ENCODE measurements at places on chromosomes 11 and 22. TPM values are rescaled to one million over a fixed set of nuclear protein-coding genes. Genes with fewer than 3 reads are reported as not detected.

- DNase-seq, result no peak
Measured at GRCh38 chr11:116536416-116536815, 236.4 kb downstream of the BUD13 start.

DNA sequence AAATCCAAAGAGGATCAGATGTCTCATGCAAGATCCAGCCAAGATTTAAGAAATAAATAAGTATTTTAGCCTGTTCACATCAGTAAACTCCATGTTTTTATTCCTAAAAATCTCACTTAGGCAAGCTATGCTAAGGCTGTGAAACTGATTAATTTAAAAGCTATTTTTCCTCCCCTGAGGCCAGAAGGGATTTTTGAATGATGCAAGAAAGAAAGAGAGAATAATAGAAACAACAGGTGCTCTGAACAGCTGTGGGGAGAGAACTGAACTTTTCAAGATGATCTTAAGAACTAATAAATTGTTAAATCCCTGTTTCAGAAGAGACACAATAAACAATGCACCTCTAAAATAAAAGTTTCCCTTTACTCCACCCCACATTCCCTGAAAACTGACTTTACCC, 241.6 kb downstream of the DLG2 start:
- DNase-seq, result peak; percentile 76

DNA sequence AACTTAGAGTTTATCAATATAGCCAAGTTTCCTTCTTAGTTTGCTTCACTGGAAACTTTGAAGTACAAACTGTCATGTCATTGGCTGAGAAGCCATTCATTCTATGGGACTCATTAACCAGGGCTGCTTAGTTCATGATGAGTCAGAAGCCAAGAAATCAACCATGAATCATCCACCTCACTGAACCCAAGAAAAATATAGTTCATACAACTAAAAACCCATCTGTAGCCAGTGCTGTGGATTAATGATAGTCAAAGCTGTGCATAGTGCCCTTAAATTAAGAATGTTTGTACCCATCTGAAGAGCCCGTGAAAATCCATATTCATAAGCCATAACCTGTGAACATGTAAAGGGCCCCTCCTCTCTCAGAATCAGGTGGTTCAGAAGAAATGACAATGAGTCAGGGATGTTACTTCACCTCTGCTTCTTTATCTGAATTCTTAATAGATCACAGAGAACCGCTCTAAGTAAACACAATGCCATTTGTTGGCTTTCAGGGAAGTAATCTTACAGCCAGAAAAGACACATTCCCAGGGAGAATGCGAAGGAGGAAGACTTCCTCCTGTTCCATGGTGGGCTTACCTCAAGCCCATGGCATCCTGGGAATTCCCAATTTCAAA, 25.4 kb downstream of the MMP20 start:
- DNase-seq, result peak; percentile 85

DNA sequence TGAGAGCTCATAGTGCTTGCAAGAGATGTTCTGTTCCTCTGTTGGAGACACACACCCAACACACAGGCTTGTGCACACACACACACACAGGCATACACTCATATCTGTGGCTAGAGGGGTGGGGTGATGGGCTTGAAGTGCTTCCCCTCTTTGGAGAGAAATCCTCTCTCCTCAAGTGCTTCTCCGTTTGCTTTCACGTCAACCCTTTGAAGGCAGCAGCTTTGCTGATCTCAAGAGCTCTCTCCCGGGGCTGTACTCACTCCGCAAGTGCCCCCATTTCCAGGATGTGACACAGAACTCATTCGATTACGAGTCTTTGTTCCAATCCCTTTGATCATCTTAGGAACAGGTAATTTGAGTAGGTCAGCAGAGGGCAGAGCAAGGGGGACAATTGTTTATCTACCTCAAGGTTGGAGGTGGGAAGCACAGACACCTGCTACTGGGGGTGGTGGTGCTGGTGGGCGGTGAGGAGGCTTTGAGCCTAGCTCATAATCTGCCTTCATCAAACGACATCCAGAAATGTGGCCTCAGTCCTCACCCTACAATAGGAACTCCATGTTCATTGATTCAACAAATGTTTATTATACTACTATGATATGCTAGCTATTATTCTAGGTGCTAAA, 529.8 kb upstream of the CADM1 start:
- DNase-seq, result no peak

DNA sequence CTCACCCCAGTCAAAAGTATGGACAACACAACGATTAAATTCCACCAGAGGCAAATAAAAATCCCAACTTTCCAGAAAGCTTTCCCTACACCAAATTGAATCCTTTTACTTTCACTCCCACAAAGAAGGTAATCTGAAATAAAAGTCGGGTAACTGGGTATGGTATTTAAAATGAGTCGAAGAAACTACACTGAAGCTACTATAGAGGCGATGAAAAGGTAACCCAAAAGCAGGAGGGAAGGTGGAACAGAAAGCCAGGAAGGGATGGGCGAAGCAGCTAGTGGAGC, 1.1 kb downstream of the PICALM start:
- DNase-seq, result no peak

- no peak for DNase-seq
Measured at GRCh38 chr11:110493346-110493745, 63.6 kb downstream of the FDX1 start.

- DNase-seq, result peak; percentile 47
Measured at GRCh38 chr11:12232817-12233601, 122.6 kb downstream of the MICAL2 start.

DNA sequence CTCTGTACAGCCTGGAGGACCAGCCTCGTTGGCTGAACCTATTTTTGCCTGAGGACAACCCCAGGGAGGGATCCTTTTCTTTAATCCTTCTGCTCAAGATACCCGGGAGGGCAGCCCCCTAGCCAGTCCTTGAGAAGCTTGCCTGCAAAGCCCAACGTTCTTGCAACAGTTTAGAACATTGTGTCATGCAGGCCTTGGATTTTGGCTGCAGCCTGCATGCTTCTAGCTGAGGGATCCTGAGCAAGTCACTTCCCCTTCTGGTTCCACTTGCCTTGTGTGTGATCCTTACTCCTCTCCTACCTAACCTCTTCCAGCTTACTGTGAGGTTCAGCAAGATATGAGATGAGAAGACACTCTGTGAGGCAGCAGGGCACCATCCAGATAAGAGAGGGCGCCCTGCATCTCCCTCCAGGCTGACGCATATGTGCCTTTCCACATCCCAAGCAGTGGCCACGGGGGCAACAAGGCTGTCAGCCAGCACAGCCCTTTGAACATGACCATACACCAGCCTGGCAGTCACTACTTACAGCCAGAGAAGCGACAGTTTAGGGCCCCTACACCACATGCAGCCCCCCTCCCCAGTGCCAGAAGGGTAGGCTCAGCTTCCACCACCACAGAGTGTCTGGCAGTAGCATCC, 76.1 kb downstream of the C11orf58 start:
- DNase-seq, result no peak

DNA sequence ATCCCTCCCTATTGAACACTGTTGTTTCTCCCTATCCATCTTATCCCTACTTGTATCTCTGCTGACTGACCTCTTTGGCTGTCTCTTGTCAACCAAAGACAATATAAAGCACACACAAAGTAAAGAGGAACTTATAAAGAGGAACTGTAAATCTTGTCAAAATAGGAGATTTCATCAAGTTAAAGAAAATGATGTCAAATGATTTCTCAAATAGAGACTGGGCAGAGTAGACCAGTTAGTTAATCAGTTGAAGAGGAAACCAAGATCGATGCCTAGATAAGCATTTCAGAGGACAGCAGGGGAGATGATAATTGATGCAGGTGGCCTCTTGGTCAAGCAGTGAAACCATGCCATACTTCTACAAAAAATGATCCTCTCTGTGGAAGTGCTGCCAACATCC, 22.7 kb downstream of the KCNQ1OT1 start:
- DNase-seq, result no peak

GRCh38 chr22:16658068-16658467, 65.5 kb upstream of the CCT8L2 start:
- DNase-seq, result no peak

DNA sequence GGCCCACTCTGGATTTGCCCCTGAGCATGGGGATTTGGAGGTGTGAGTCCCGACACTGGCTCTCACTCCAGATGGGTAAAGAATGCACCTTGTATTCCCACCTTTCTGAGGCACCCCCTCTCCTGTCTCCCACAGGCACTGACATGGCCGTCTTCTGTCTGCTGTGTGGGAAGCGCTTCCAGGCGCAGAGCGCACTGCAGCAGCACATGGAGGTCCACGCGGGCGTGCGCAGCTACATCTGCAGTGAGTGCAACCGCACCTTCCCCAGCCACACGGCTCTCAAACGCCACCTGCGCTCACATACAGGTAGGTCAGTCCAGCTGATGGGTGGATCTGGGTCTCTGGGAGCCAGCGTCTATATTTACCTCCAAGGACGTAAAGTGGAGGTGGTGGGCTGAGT, 54.2 kb upstream of the NNMT start:
- DNase-seq, result no peak

GRCh38 chr11:8806974-8807373, 104.0 kb upstream of the AKIP1 start:
- DNase-seq, result no peak

GRCh38 chr11:34809191-34810106, 106.7 kb downstream of the APIP start:
- no peak for DNase-seq

GRCh38 chr11:124429599-124429998, 4.9 kb upstream of the OR8B4 start:
- DNase-seq, result no peak

- DNase-seq, result no peak
Measured at GRCh38 chr11:12238420-12238819, 128.0 kb downstream of the MICAL2 start.

- DNase-seq, result no peak
Measured at GRCh38 chr22:46262449-46263215, 511 bp downstream of the PKDREJ start.

GRCh38 chr11:44855493-44855849, 95.2 kb downstream of the TP53I11 start:
- DNase-seq, result no peak

- DNase-seq, result no peak
Measured at GRCh38 chr22:24830205-24830979, 24.4 kb downstream of the SGSM1 start.

GRCh38 chr22:28939932-28940331, 56.6 kb downstream of the ZNRF3 start:
- DNase-seq, result no peak

DNA sequence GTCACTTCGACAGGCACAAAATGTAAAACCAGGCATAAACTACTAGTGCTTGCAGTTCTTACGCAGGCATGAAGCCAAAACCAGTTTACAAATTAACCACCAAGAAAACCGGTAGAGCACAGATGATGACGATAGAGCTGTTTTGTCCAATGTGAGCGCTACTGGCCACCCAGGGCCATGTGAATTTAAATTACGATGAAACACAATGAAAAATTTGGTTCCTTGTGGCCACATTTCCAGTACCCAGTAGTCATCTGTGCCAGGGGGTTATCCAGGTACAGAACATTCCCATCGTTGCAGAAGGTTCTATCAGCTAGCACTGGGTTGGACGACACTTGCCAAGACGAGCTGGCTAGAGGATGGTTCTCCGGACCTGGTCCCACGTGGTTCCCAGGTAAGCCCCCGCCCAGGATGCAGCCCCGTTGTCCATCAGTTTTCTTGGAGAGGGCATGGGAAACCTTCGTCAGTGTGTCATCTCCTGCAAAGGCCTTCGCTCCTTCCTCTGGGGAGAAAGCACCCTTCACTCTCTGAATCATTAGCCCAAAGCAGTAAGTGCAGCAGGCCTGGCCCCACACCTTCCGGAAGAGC, 1.1 kb upstream of the CD81 start:
- no peak for DNase-seq

DNA sequence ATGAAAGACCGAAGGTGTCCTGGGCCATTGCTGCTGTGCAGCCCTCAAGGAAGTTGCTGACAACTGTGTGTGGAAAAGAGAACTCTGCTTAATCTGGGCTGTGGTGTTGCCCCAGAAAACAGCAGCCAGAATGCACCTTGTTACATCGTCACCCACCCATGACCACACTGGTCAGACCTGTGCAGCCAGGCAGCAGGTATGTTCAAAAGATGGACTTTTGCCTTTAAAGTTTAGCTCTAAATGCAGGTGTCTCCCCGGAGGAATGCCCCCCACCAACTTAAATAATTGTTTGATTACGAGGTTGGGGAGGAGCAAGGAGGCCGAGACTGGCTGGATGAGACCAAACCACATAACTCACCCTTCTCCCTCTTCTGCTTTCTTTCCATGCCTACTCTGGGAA, 15.3 kb upstream of the POLA2 start:
- no peak for DNase-seq

DNA sequence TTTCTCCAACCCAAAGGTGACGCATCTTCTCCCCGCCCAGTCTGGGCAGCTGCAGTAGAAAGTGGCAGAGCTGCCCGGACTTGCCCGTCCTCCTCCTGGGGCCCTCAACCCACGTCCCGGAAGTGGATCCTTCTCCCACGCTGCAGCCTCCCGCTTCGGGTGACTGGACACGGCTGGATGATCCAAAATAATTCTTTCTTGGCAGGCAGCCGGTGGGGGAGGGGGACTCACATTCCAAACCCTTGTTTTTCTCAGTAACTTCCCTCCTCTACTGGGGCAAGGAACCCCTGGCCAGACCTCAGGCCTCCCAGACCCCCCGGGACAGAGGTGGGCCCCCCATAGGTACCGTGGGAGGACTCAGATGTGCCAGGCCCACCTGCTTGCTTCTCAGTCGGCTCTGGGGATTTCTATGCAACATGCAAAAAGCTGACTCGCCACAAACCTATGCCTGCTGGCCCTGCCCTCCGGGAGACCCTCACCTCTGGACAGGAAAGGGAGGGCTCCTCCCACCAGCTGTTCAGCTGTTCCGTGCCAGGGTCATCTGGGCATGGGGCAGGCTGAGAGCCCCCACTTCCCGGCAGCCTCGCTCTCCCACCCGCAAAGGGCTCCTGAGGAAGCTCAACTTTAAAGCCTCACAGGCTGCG, 1.4 kb downstream of the PLXNB2 start:
- DNase-seq, result peak; percentile 98

- DNase-seq, result no peak
Measured at GRCh38 chr11:86810288-86810687, 9.9 kb downstream of the PRSS23 start.

DNA sequence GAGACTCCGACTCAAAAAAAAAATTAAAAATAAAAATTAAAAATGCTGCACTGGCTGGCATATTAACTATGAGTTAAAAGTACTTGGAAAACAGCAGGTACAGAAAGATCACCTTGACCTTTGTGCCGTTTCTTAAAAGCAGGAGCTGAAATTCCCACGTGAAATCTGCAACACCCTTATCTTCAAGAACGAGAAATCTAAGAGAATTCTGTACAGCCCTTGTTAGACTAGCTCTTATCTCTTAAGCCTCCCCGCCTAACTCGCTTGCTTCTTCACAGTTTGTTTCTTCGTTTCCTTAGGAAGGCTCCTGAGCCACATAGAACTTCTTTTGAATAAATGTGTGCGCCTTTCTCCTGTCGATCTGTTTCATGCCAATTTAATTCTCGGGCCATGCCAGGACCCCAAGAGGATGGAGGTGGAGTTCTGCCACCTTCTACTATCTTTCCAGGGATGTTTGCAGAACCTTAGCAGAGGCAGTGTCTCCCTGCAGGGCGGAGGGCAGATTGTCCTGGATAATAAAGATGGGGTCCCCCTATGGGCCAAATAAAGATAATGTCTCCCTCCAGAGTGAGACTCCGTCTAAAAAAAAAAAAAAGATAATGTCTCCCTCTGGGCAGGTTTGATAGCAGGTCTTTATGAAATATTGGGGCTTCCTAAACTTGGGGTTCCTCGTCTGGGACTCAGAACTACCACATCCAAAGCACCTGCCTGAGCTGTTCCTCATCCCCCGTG, 27.4 kb upstream of the SYT8 start:
- no peak for DNase-seq

Gene RPS6KB2
- 53.3 TPM for total RNA-seq

Gene TNNT3
- total RNA-seq, result 1,570 TPM

Gene FXYD2
- not detected for total RNA-seq

Gene HTR3B
- total RNA-seq, result not detected

Gene GPHA2
- not detected for total RNA-seq

Gene LARGE2
- total RNA-seq, result not detected

Gene PNPLA5
- not detected for total RNA-seq

Gene BTG4
- not detected for total RNA-seq

Gene MS4A15
- not detected for total RNA-seq
